ENCODE measurements at places on chromosomes 7 and 10. TPM values are rescaled to one million over a fixed set of nuclear protein-coding genes. Genes with fewer than 3 reads are reported as not detected.

Gene IGF2BP3
- total RNA-seq = 0.16 TPM

DNA sequence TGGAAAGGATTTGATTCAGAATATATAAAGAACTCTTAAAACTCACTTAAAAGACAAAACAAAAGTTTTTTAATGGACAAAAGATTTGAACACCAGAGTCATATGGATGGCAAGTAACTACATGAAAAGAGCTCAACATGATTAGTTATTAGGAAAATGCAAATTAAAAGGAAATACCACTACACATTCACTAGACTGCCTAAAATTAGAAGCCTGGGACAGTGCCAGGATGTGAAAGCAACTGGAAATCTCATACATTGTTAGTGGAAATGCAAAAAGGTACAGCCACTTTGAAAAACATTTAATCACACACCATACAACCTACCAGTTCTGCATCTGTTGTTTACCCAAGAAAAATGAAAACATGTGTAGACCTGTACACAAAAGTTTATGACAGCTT lies 48.8 kb downstream of the RALA start:
- DNase-seq = no peak

GRCh38 chr10:119217991-119218490 lies 10.7 kb downstream of the GRK5 start:
- DNase-seq = no peak

Gene TMEM176B
- total RNA-seq = 44.9 TPM

DNA sequence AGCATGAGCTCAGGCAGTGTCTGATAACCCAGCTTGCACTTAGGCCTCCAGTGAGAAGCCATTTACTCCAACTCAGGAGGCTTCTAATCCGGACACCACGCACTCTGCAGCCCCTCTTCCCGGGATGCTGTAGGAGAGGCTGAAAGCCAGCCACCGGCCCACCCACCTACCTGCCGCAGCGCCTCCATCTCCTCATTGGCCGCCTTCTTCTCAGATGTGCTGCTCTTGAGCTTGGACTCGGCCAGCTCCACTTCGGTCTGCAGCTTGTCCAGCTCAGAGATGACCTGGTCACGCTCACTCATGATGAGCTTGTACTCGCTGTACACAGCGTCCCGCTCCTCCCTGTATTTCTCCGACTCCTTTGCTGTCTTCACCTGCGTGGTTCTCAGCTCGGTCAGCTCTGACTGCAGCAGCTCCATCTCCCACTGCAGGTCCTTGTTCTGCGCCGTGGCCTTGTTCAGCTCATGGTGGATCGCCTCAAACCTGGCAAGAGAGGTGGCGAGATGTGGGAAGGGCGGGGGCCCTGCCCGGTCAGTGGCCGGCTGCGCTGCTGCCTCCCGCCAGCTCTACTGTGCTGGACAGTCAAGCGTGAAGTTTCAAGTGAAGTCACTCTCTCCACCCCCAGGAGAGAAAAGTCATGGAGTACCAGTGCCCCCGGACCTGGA lies 84.7 kb downstream of the DLG5 start:
- no peak for DNase-seq

- no peak for DNase-seq
These were observed 261.2 kb downstream of the ADRA2A start for GRCh38 chr10:111338035-111338434.

GRCh38 chr7:67817481-67817880 lies 820.8 kb downstream of the TYW1 start:
- DNase-seq = no peak

GRCh38 chr10:364267-364775 lies 229.1 kb downstream of the ZMYND11 start:
- DNase-seq = no peak

Gene GAD2
- not detected for total RNA-seq
